Memory B cell (primary cell): ENCODE measurements at places on chromosomes 5 and 9.

DNA sequence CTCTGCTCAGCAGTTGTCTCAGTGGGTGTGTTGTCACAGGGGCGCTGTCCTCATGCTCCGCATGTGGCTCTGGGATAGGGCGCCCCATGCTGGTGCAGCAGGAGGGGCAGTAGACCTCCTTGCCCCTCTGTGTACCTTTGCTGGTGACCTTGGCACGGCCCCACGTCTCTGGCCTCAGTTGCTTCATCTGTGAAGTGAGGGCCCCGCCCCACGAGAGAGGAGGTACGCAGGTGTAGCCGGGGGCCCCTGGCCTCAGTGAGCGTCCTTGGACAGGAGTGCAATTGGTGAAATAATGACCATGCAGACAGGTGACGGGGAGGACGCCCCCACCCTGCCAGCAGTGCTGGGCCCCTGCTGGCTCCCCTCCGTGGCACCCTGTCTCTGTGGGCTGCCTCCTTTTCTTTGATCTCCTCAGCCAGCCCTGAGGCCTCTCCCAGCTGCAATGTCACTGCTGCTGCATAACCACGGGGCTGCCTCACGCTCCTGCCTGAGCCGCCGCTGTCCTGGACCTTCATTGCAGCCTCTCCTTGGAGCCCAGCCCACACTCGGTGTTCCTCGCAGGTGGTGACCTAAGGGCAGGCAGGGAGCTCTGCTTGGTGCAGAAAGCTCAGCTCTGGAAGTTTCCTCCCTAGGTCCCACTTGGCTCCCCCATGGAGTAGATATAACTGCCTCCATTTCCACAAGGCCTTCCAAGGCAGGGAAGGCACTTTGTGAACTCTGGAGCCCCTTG, 57.3 kb downstream of the PHF2 start:
- DNase-seq = no peak

GRCh38 chr5:40823459-40823858, 11.6 kb downstream of the RPL37 start:
- DNase-seq = no peak

GRCh38 chr5:32147236-32147635, 26.9 kb downstream of the GOLPH3 start:
- no peak for DNase-seq

DNA sequence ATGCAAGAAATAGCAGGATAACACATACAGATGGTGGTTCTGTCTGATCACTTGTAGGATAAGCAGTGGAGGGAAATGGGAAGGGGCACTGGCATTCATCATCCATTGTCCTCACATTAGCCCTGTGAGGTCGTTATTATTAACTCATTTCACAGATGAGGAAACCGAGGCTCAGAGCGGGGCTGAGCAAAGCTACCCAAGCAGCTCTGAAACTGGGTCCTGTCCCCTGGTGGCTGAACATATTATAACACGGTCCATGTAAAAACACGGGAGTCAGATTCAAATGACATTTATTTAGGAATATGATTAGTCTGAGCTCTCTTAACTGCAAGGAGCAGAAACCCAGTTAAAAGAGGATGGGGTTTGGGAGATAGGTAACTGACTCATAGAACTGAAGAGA, 43.1 kb downstream of the HRH2 start:
- DNase-seq = no peak

DNA sequence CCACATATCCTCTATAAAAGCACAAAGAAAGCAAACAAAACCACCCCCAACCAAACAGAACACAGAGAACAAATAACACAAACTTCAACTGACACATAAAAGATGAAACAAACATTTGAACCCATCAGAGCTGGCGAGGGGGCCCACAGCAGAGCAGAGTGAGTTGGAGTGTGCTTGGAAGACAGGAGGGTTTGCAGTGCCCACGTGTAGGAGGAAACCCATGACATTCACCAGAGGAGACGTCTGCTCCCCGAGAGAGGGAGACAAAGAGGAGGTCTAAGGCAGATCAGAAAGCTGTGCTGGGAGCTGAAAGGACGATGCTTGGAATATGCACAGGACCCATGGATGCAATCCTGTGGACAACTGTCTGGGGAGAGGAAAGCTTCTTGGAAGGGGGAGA, 27.0 kb downstream of the MRPL36 start:
- DNase-seq = no peak

GRCh38 chr5:1405539-1406530, 39.4 kb downstream of the SLC6A3 start:
- DNase-seq = no peak

DNA sequence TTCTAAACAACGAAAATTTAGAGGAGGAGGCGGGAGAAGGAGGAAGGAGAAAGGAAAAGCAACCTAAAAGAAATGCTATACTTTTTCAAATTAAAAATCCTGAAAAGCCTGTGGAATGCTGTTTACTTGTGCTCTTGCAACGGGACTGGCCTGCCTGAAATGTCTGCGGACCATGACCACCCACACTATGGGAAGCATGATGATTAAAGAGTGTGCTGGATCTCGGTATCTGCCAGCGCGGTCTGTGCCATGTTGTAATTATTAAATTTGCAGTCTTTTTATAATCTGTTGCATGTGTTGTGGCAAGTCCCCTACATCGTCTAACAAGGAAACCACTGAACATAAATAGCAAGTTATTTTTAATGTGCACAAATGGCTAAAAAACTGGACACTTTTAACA, 111.4 kb downstream of the FANCC start:
- no peak for DNase-seq

- DNase-seq = no peak
Measured at GRCh38 chr9:113154946-113155345, 4.1 kb downstream of the SLC31A2 start.

- no peak for DNase-seq
Measured at GRCh38 chr5:170681013-170681433, 102.5 kb upstream of the GABRP start.
